Endothelial cell of umbilical vein (primary cell): ENCODE measurements at places on chromosomes 11 and 22. TPM values are rescaled to one million over a fixed set of nuclear protein-coding genes. Genes with fewer than 3 reads are reported as not detected.

Gene PANX2
- 5.1 and 5.2 TPM in 2 replicates for total RNA-seq

Gene CDC42EP1
- total RNA-seq: 141 and 146 TPM in 2 replicates

Gene OR4A16
- total RNA-seq: not detected in 2 replicates

Gene FAM180B
- not detected in 2 replicates for total RNA-seq

Gene SEPTIN5
- 31.1 and 33.5 TPM in 2 replicates for total RNA-seq

Gene B4GAT1
- 21.2 and 22.7 TPM in 2 replicates for total RNA-seq

DNA sequence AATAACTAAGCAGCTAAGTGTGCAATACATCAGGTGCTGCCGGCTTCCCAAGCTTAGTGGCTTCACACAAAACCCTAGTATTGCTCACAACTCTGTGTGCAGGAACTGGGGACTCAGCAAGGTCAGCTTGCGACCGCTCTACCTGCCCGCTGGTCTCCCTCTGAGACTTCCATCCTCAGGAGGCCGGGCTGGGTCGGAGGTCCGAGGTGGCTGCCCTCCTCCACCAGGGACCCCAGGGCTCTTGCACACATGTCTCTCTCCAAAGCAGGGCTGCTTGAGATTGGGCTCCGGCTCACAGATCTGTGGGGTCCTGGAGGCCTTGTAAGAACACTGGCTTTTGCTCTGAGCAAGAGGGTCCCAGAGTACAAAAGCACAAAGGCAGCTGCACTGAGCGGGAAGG lies 25.4 kb upstream of the FGF19 start:
- DNase-seq: no peak

DNA sequence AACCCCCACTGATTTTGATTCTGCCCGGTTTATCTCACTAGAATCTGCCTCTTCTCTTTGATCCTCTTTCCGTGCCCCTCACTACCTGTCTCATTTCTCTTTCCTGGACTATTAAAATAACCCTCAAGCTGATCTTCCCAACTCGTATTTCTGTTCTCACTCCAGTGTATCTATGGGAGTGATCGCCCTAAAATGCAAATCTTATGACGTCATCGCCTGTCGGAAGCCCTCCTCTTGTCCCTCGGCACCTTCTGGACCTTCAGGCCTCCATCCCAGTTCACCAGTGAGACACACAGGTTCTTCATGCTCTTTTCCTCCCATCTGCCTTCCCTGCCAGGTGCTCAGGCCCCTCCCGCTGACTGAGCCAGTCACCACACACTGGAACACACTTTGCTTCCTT lies 234.5 kb upstream of the TBCEL start:
- DNase-seq: no peak

DNA sequence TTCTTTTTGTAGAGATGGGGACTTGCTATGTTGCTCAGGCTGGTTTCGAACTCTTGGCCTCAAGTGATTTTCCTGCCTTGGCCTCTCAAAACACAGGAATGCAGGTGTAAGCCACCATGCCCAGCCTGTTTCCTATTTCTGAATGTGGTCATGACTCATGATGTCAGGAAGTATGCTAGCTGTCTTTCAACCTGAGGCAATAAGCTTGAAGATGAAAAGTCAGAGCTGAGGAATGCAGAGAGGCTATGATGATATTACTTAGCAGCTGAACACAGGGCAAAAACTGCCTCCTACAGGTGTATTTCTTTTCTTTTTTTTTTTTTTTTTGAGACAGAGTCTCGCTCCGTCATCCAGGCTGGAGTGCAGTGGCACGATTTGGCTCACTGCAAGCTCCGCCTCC lies 9.0 kb upstream of the NUCB2 start:
- peak; percentile 40 for DNase-seq

DNA sequence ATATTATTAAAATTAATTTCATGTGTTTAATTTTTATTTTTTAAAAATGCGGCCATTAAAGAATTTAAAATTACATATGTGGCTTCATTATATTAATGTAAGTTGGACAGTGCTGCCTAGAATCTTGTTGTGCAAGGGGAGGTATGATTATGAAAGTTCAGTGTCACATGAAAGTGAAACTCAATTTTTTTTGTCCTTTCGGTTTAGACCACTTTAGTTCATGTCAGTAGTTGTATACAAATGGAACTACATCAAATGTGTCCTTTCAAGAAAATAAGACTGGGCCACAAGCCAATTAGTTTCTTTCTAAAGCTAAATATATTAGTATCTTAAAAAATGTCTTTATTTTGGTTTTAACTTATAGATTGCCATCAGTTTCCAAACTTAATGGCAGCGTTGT lies 35.7 kb downstream of the TBCEL start:
- DNase-seq: no peak

- DNase-seq: no peak
Measured at GRCh38 chr11:31803813-31804311, 7.3 kb downstream of the PAX6 start.

GRCh38 chr11:72842653-72843330 lies 28.6 kb downstream of the ATG16L2 start:
- no peak for DNase-seq

DNA sequence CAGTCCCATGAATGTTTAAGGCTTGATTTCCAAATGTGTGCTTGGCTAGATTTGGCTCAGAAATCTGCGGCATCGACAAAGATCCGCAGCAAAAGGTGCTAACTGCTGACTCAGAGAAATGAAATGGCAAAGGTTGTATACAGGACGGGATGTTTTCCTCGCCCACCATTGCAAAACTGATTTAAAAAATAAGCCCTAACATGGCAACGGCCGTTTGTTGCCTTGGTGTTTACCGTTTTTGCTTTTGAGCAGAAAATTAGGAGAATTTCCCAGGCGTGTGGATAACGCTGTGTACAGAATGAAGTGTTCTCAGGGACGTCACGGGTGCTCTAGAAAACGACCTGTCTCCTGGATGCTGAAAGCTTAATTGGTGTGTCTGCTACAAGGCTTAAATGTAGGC lies 70.2 kb downstream of the ARHGAP8 start:
- DNase-seq: no peak

DNA sequence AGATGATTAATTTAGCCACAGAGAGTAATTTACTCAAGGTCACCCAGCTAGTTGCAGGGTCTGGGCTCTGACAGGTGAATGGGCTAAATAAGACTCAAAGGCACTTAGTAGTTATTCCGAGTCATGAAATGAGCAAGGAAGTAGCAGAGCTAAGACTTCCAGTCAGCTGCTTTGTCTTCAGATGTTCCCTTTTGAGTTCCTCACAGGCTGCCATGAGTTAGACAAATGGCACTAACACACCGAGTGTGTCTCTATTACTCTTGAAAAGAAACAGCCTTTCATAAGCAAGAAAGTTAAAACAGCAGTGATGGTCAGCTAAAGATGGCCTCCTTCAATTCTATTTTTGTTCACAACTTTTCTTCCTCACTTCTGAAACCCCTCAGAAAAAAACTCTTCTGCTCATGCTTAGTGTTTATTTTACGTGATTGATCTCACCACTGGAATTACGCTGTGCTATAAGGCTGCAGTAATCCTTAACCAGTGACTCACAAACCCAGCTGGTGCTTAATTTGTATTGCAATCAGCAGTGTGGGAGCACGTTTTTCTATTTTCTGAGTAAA lies 389.1 kb downstream of the AASDHPPT start:
- DNase-seq: no peak

DNA sequence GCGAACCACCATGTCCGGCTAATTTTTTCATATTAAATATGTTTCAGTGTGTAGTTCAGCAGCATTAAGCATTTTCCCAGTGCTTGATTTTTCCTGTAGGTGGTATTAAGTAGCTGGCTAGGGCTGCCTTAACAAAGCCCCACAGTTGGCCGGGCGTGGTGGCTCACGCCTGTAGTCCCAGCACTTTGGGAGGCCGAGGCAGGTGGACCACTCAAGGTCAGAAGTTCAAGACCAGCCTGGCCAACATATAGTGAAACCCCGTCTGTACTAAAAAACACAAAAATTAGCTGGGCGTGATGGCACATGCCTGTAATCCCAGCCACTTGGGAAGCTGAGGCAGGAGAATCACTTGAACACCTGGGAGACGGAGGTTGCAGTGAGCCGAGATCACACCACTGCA lies 33.5 kb upstream of the TOLLIP start:
- DNase-seq: no peak

- no peak for DNase-seq
Measured at GRCh38 chr11:76793391-76794291, 10.5 kb downstream of the TSKU start.

- DNase-seq: peak; percentile 62
Measured at GRCh38 chr11:11582011-11582701, 39.6 kb downstream of the GALNT18 start.

DNA sequence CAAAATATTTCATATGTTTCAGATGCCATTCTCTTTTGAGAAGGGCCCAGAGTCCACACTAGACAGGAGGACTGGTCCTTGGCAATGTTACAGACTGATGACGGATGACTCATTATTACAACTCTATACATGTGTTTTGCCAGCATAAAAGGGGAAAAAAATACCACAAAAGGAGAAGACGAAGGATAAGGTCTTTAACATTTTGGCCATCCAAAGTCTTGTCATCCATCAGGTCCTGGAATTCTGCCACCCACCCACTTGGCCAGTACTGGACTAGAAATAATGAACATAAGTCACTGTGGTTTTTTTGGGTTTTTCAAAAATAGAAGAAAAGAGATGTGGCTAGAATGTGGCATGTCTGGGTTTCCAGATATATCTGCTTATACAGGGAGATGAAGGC lies 57.7 kb upstream of the BDNF start:
- no peak for DNase-seq

- no peak for DNase-seq
Measured at GRCh38 chr11:34181251-34181650, 75.8 kb downstream of the NAT10 start.

DNA sequence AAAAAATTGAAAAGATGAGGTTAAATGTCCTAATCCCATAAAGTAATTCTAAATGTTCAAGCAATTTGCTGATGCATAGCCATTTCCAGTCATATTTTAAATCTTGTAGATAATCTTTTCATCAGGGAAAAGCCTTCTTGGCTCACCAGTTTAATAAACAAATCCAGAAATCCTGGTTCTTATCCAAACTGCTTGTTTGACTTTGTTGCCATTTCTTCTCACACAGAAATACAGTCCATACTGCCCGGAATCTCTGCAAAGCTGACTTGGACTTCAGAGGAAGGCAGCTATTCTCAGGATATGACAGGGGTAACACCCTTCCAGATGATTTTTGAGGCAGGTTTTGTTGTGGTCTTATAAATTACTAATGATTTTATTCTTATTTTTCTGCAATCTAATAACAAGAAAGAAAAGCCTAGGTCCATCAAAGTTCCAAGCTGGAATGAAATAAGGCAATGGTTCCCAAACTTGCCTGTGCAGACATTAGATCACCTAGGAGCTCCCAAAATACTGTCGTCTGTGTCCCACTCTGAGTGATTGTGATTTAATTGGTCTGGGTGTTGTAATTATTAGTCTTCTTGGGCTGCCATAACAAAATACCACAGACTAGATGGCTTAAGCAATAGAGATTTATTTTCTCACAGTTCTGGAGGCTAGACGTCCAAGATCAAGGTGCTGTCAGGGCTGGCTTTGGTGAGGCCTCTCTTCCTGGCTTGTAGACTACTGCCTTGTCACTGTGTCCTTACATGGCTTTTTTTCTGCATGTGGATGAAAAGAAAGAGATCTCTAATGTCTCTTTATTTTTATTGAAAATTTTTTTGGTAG lies 55.1 kb upstream of the RCE1 start:
- DNase-seq: no peak

DNA sequence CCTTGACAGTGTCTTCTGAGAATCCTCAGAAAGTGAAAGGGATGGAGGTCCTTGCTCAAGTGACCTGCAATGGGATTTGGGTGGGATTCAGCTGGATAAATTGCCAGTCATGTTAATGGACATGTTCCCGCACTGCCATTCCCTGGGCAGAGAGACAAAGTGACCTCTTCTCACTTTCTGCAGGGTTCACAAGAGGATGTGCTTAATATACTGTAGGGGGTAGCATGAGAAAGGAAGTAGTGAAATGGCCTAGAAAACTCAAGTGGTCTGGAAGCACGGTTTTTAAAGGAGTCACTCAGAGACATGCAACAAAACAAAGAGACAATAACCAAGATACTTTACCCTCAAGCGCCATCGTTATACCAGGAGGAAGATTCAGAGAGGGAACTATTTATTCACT lies 70.2 kb downstream of the NELL1 start:
- DNase-seq: no peak

- DNase-seq: no peak
Measured at GRCh38 chr11:36139767-36140166, 149.5 kb downstream of the COMMD9 start.

DNA sequence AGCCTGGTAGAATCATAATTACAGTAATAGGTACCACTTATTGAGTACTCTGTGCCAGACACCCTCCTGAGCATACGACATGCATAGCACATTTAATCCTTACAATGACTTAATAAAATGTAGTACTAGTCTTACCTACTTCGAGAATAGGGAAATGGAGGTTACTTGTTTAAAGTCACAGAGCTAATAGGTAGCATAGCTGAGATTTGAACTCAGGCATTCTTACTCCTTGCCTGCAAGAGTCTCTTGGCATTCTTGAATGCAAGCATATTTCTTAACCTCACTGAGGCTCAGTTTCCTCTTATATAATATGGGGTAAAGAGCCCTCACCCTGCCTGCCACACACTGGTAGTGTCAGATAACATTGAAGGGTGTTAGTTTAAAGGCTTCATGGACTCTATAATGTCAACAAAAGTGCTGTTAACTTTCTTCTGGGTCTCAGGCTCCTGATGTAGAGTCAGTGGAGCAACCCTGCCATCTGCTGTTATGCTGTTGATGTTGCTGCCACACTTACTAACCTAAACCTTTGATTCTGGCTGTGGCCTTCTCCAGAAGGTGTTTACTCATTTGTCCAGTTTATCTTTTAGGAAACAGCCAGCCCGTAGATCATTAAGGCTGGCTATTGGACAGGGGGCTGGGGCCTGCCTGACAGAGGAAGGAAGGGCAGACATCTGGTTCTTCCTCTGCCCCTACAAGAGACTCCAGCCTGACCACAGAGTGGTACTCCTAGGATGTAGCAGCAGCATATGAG lies 18.9 kb downstream of the LIMK2 start:
- peak; percentile 92 for DNase-seq

DNA sequence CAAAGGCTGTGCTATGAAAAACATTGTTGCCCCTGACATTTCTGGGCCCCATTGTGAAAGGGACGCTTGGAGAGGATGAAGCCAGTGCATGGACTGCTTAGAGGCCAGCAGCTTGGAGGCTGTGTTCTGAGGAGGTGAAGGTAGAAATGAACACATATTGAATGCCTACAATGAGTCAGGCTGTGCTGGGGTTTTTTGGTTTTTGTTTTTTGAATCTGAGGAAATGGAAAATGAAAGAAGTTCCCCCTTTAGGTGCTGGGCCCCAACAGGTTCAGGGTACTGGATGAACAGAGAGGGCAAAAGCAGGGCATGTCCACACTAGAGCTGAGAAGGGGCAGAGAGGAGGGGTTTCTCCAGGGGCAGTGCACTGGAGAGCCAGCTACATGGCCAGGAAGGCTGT lies 166.1 kb upstream of the API5 start:
- DNase-seq: no peak
